ENCODE measurements at places on chromosomes 3 and 15.
A peak's percentile ranks its signal among the peaks of the same experiment; 100 is the strongest.

DNA sequence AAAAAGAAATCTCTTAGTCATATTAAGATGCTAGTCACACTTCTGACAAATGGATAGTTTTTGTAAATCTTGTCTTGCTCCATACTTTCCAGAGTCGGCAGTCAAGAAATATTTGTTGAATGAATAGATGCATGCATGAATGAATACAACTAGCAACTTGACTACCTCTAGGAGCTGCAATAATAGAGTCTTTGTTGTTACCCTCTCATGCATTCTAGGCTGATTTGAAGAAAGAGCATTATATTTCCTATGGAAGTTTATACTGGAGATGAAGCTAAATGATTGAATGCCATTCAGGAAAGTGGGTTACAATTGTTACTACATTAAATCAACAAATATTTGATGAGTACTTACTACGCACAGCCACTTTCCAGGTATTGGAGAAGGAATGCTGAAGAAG is 18.1 kb upstream of the TRAT1 start:
- DNase-seq: no peak

DNA sequence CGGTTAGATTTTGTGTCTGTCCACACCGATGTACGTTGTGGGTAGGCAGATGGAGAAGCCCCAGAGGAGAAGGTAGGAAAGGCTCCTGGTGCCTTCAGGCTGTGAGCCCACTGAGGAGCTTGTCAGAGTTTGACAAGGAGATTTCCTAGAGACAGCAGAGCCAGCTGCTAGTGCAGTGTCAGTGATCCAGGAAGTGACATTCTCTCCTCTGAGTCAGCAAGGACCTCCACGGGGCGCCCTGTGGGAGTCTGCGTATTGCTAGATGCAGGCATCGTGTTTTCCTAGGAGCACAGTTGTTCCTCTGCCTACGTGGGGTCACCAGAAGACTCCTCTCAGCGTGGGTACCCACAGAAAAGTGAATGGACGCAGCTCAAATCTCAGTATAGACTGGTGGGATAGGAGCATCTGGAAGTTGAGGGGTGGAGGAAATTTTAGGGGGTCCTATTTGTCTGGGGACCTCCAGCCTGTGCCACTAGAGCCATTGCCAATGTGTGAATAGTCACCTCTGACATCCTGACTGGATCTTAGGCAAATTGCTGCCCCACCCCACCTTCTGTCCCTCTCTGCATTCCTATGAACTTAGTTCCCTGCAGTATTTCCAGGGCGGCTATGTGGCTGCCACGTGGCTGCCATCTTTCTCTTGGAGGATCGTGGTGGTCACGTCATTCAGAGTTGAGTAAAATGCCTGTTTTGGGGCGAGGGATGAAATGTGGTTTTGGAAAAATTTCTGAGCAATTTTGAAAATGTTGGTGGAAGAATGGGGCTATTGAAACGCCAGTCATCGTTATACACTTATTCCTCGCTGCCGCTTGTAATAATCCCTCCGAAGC is 84.8 kb upstream of the KLHL25 start:
- no peak for DNase-seq

- no peak for DNase-seq
Measured at GRCh38 chr3:183259087-183259486, 6.0 kb downstream of the B3GNT5 start.

DNA sequence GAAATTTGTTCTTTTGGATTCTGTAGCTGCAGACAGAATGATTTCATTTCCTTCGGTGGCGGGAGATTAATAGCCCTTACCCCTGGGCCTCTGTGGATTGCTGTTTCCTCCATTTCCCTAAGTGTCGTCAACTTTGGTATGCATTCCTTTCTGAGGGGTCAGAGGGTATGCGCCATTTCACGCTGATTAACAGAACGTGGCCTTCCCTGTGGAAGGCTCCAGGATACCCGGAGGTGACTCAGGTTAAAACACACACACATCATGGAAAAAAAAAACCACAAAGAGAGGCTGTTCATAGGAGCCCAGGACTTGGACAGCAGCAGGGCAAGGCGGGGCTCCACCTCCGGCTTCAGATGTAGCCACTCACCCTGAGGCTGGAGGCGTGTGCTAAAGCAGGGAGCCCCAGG is 51.9 kb downstream of the EPHB1 start:
- peak; percentile 47 for DNase-seq
